ENCODE measurements at places on chromosomes 16 and 17.
A peak's percentile ranks its signal among the peaks of the same experiment; 100 is the strongest.

DNA sequence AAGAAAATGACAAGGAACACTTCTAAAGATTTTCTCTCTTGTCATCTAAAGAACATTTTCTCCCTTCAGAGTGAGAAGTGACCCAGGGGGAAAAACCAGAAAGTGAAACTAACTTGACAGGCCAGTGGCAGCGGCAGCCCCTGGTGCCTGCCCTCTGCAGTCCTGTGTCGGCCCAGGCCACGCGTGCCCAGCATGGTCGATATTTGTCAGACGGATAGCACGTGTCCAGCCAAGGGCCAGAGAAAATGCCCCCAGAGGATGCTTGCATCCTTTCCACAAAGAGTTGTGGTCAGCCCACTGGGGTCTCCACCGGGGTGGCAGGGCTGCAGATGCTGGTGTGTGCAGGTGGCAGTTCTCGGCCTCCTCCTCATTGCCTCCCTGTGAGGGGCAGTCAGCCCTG is 176.6 kb downstream of the RAB11FIP4 start:
- DNase-seq = no peak

- no peak for DNase-seq
Observed at GRCh38 chr16:31861455-31861854, 12.2 kb upstream of the ZNF267 start.

- DNase-seq = no peak
Observed at GRCh38 chr17:81428948-81429774, 33.9 kb downstream of the BAHCC1 start.

- DNase-seq = no peak
Observed at GRCh38 chr17:63519116-63519881, 3.9 kb upstream of the KCNH6 start.

- DNase-seq = no peak
Observed at GRCh38 chr17:77248216-77249114, 107.7 kb downstream of the SEC14L1 start.

DNA sequence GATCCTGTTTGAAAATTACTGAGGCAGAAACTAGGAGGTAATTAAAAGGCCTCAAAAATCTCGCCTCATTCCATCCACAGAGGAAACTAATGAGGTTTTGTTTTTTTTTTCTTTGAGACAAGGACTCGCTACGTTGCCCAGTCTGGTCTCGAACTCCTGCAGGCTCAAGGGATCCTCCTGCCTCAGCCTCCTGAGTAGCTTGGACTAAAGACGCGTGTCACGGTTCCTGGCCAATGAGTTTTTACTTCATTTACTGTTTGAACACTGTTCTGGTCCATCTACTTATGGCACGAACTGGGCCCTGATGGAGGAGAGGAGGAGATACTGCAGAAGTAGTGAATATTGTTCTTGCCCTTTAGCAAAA is 600 bp upstream of the BLTP2 start:
- no peak for DNase-seq

GRCh38 chr16:83819361-83819760 is 11.6 kb downstream of the HSBP1 start:
- DNase-seq = no peak

GRCh38 chr17:68428498-68429172 is 28.7 kb downstream of the WIPI1 start:
- DNase-seq = no peak

DNA sequence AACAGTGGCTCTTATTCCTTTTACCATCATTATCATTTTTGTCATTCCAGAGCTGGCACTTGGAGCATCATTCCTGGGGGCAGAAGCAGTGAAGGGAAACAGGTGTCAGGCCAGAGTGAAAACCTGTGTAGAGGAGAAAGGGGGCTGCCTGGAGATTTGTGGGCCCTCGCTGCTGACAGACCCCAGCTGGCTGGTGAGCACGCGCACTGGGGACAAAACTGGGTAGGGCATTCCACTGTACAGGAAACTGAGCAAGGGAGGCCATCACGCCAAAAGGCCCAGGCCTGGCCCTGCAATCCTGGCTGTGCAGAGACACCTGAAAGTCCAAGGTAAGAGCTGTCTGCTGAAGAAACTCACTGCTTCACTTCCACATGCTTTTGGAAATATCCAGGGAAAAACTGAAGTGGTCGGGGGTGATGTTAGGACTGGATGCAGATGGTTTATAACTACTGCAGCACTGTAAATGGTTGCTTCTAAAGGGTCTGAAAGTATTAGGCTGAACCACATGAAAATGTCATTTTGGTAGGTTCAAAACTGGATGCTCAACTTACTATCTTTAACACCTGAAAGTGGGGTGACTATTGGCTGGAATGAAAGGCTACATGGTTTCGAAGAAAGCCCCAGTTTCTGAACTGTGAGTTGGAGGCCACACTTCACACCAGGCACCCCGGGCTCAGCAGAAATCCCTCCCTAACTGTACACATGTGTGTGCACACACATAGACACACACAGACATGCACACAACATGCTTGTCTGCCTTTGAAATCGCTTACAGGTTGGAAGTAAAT is 225.0 kb downstream of the C16orf78 start:
- no peak for DNase-seq

DNA sequence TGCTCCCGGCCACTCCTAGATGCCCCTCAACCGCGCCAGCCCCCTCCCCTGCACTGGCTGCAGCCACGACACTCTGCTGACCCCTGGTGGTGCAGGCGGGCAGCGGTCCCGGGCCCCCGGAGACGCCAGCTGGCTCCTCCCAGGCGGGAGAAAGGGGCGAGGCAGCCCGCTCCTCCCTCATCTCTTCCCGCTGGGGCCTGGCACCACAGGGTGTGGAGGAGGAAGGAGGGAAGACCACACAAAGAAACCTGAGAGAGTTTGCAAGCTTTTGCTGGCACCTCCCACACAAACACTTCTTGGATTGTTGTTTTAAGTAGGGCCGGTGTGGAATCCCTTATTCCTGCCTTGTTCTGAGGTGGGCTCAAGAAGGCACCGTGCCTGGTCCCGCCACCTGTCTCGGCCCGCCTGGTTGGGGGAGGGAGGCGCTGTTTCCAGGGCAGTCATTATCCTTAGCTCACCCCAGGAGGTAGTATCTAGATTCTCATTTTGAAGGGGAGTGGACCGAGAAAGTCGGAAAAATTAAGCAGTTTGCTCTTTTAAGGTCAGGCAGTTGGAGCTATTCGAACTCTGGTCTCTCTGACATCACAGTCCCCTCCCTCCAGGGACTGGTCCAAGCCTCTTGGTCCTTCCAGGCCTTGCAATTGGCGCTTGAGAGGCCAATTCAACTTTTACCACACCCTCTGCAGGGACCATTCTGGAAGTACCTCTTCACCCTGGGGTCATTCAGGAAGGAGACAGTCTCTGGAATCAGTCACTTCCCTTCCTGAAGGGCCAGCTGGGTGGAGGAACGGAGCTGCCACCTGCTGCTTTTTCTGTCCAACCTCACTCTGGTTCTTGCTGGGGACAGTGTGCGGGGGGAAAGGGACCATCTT is 959 bp upstream of the ANKRD13B start:
- peak; percentile 67 for DNase-seq

DNA sequence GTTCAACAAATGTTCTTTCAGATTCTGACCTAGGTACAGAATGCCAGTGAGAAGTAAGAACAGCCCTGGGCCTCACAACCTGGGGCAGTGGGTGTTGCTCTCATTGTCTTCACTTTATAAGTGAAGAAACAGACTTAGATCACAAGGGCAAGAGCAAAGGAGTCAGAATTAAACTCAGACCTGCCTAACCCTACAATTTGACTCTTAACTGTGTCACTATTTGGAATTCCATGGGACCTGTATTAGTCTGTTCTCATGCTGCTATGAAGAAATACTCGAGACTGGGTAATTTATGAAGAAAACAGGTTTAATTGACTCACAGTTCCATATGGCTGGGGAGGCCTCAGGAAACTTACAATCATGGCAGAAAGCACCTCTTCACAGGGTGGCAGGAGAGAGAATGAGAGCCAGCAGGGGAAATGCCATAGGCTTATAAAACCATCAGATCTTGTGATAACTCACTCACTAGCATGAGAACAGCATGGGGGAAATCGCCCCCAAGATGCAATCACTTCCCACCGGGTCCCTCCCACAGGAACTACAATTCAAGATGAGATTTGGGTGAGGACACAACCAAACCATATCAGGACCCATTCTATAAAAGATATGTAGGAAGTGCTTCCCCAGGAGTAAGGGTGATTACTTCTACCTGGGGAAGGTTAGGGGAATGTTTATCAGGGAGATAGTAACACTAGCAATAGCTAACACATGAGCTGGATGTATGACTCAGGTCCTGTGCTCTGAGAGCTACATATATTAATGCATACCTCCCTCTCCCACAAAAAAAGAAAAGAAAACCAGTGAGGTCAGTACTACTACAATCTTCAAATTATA is 270.1 kb downstream of the SOX9 start:
- DNase-seq = no peak

GRCh38 chr16:66408163-66409048 is 18.7 kb upstream of the BEAN1 start:
- DNase-seq = no peak

GRCh38 chr17:61555127-61555566 is 35.9 kb downstream of the NACA2 start:
- DNase-seq = no peak

- DNase-seq = no peak
Observed at GRCh38 chr16:4525069-4525468, 13.5 kb downstream of the CDIP1 start.

All from activated T-helper 1 cell treated with anti-CD3 and anti-CD28 coated beads, Interleukin-2, amount 50 U/mL, for 16 hours (primary cell).